ENCODE measurements at places on chromosomes 5 and 9. TPM values are rescaled to one million over a fixed set of nuclear protein-coding genes. Genes with fewer than 3 reads are reported as not detected.

- DNase-seq: peak; percentile 82
Measured at GRCh38 chr5:143662020-143662419, 149.9 kb upstream of the HMHB1 start.

The GALNT10 gene
- total RNA-seq: 3.9 TPM

DNA sequence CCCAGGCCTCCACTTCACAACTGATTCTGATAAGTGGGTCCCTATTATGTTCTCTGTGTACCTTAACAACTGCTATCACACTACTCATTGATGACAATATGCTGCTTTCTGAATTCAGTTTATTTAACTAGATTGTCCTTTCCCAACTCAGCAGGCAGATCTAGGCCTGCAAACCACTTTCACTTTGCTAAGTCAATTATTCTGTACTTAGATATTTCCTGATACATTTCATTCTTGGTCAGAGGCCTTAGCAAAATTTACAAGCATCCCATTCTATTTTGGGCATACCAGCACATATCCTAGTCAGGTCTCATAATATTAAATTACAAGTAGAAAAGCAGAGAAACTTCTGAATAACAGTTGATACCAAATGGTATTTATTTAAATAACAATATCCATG is 235.7 kb upstream of the HAPLN1 start:
- no peak for DNase-seq

- peak; percentile 93 for DNase-seq
Measured at GRCh38 chr5:131541762-131542161, 93.3 kb downstream of the RAPGEF6 start.

DNA sequence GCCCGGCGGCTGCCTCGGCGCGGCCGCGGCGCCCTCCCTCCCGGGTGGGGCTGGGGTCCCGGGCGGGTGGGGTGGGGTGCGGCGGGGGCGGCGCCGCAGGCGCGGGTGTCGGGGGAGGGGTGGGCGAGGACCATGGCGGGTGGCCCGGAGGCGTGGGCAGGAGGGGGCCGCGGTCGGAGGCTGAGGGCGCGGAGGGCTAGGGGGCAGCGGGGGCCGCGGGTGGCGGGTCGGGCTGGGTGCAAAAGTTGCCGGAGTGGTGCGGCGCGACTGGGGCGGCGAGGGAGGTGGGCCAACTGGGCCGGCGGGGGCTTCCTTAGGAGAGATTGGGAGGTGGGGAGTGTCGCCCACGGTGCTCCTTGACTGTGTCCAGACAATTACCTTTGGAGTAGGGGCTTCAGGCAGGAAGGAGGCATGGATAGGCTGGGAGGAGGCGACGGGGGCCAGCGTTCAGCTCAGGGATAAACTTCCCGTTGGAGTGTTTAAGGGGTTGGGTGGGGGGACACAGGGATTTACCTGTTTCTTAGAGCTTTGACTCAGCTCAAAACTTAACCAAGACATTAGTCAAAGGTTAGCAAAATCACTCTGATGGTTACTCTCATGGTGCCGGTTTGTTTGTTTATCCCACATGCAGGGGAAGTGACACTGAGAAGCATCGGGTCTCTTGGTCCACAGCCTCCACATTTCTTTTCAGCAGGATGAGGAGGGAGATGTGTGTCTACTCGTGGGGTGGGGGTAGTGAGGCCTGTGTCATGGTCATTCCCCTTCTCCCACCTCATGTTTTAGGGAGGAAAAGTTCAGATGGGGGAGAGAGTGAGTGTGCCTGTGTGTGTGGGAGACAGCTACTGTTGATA is 859 bp downstream of the CSNK1G3 start:
- peak; percentile 44 for DNase-seq

DNA sequence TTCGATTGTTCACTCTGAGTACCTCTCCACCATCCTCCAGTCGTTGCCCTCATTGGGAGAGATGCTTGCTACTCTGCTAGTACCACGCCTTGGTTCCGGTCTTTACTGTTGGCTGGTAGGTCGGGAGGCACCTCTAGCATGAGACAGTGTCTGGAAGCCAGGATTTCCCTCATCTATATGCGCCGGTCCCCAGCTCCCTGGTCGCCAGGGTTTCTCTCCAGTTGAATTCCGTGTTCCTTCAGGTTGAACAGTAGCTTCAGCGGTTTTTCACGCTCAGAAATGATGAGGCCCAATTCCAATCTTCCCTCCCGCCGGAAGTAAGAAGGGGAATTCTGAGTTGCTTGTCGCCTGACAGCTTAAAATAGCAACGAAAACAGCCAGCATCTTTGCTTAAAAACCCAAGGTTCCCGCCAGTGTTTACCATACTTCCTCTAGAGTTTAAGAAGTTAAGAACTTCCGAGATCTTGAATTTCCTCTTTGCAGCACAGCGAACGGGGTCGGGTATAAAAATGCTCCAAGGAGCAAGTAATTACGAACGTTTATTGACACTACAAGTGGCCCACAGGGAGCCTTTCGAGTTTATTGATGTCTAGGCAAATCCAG is 1.3 kb upstream of the ST8SIA4 start:
- no peak for DNase-seq

DNA sequence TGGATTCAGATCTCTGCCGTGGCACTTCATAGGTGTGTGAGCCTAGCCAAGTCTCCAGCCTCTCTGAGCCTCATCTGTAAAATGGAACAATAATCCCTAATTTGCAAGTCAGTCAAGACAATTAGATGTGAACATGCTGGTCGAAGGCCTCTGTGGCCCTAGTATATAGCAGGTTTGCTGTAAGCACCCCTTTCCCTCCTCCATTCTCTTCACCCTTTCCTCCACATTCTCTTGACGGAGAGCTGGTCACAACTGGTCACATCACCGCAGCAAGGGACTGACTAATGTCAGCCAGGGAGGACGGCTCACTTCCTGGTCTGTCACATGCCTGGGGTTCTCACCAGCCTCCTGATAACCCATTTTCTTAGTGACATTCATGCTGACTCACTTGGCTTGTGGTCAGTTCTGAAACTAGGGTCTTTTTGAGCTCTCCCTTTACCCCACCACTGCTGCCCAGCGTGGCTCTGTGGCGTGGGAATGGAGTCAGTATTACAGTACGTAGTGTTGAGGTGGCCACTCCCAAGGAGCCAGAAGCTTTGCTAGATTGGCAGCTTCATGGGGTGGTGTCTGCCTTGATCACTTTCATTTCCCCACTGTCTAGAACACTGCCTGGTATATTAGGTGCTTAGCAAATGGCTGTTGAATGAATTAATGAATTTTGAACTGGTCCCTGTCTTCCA is 47.8 kb downstream of the ERGIC1 start:
- DNase-seq: no peak

DNA sequence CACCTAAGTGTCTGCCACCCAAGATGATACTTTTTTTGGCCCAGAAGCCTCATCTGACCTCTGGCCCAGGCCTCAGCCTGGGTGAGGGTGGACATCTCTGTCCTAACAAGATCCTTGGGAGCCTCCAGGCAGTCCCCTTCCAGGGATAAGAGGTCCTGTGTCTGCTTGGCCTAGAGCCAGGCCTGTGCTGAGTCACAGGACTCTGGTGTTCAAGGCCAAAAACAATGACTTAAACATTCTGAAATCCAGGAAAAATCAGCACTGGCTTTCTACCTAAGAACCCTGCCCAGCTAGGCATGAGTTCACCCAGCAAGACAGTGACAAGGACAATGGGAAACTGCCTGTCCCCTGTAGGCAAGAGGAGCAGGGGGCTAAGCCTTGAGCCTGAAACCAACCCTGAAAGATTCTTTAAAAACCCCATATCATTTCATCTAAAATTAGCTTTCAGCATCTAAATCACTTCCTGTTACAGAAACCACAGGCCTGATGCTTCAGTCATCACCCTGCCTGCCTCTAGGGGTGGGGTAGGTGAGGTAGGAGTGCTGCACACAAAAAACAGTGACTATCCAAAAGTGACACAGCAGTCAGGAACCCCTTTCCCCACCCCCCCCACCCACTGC is 29.9 kb downstream of the CSF2 start:
- DNase-seq: peak; percentile 89

GRCh38 chr9:6920041-6920440 is 162.3 kb downstream of the KDM4C start:
- no peak for DNase-seq

The ZCCHC10 gene
- 17.2 TPM for total RNA-seq

- no peak for DNase-seq
Measured at GRCh38 chr5:26482076-26482809, 556.1 kb downstream of the CDH9 start.

- DNase-seq: peak; percentile 81
Measured at GRCh38 chr5:159874263-159874662, 42.0 kb upstream of the ADRA1B start.

- no peak for DNase-seq
Measured at GRCh38 chr5:143648696-143649095, 163.3 kb upstream of the HMHB1 start.

DNA sequence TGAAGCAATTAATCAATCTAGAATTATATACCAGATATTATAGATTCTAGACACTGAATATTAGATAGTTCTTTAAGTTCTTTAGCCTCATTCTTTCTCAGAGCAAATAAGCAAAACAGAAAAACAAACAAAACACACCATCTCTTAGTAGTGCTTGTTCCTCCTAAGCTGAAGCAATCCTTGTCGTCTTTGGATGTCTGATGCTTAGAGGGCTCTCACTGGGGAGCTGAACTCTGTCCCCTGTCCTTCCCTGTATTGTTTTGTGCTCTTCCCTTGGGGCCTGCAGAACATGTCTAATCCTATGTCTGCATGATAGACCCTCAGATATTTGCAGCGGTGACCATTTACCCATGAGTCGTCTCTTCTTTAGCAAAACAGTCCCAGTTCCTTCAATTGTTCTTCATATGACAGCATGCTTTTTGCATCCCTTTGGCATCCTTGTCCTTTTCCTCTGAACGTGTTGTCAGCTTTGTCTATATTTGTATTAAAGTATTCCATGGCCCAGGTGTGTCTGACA is 114.3 kb downstream of the ARHGEF28 start:
- DNase-seq: no peak

The SPATA31A3 gene
- total RNA-seq: not detected

DNA sequence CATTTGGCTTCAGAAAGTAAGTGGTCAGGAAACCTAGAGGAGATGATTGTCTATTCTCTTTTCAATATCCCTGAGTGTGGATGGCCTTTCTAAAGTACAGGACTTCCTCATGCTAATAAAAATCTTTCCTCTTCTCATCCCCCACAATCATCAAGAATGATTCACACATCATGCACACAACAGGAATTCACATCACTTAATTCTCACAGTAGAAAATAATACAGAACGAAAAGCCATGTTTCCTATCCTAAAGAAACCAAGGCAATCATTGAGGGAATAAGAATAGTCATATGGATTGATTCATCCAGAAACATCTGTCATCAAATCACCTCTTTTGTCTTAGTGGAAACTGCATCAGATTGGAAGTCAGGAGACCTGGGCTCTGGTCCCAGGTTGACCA is 203.1 kb upstream of the PIK3R1 start:
- peak; percentile 20 for DNase-seq

The CARTPT gene
- total RNA-seq: not detected

All from bronchial epithelial cell (primary cell).